ENCODE measurements at places on chromosomes 4 and X.

DNA sequence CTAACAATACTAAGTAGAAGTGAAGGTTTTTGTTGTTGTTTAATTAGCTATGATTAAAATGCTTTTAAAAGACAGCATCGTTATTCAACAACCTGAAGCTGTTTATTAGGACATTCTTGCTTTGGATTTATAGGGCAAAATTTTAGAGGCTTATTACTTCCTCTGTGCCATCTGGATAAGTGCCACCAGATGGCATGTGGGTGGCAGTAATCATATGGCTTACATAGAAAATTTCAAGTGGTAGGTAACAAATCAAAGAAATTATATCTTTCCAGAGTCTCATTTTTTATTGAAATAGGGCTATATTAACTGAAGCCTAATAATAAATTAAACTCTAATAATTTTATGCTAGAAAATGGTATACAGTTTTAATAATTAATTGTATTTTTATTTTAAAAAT is 83.3 kb upstream of the HTR2C start:
- no peak for DNase-seq

- DNase-seq = no peak
These were observed 106.2 kb upstream of the IL1RAPL2 start for GRCh38 chrX:104459796-104460195.

DNA sequence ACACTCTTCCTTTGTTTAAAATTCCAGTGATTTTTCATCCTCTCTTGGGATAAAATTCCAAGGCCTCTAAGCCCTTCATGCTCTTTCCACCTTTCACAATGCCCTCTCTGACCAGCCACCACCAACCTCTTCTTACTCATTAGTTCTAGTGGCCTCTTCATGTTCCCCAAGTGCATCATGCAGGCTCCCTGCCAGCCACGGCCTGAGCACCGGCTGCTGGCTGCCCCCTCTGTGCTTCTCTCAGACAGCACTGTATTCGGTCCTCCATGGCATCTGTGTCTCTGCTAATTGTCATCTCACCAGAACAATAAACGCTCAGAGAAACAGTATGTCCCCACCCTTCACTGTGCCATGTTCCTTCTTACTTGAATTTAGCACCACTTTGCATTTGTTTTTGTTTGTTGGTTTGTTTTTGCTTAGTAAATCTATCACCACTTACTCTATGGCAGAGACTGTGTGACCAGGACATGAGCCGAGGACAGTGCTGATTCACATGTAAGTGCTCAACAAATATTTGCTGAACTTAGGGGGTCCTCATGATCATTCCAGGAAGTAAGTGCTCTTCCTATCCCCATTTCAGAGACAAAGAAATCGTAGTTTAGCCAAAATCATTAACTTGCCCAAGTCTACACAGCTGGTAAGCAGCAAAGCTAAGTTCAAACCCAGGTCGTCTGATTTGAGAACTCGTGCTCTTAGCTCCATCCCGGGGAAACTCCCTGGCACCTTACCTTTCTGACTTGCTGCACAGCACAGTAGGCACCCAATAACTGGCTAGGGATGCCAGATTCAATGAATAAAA is 77.1 kb upstream of the UCP1 start:
- DNase-seq = no peak

GRCh38 chrX:87924619-87925018 is 407.0 kb downstream of the KLHL4 start:
- no peak for DNase-seq

GRCh38 chr4:7173841-7174449 is 18.4 kb upstream of the SORCS2 start:
- DNase-seq = no peak

- no peak for DNase-seq
These were observed 12.0 kb downstream of the AREG start for GRCh38 chr4:74456849-74457395.

GRCh38 chr4:10947898-10948297 is 263.3 kb upstream of the CLNK start:
- DNase-seq = no peak

DNA sequence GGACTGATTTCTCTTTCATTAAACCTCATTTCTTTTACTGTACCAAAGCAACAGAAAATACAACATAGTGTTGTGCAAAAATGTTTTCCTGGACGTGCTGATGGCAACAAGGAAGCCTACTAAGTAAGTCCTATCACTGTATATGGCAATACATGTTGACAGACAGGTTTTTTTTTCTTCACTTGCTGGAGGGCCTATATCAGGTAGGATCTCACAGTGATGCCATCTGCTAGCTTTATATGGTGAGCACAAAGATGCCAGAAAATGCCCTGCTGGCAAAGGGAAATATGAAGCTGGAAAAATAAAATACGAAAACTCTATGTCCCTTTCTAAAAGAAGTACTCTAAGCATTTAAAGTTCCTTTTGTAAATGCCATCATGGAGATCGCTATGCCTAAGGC is 119.0 kb upstream of the PDLIM3 start:
- DNase-seq = no peak

- no peak for DNase-seq
These were observed 19.7 kb downstream of the TRIM2 start for GRCh38 chr4:153223930-153224329.

DNA sequence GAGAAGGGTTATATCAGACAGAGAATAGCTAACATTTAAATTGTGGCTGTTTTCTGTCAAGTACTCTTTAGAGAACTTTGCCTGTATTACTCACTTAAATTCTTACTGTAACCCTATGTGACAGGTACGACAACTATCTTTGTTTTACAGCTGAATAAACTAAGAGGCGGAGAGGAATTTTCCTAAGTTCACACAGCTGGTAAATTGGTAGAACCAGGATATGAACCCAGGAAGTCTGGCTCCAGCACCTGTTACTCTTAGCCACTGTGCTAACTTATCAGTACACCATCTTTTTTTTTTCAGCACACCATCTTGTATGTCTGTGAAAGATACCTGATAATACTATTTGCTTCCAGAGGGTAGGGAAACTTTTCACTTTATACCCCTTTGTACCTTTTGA is 2.0 kb upstream of the SYP start:
- DNase-seq = no peak

GRCh38 chr4:40455340-40455902 is 120.3 kb downstream of the CHRNA9 start:
- no peak for DNase-seq

DNA sequence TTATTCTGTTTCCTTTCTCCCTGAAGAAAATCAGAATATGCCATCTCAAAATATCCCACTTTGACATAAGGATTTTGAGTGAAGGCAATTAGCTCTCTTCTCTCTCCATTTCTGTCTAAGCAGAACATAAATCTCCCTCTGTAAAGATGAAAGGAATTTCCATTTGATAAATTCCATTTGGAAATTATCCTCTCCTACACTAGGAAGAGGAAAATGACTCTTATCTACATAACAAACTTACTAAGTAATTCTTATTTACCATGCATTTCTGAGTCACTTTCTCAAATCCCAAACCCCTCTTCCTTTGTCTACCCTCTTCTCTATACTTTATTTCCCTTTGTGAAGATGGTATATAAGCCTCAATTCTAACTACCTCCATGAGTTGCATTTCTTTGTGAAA is 11.4 kb downstream of the TBCK start:
- no peak for DNase-seq

- DNase-seq = no peak
These were observed 286.8 kb upstream of the VCX3A start for GRCh38 chrX:6821730-6822129.

DNA sequence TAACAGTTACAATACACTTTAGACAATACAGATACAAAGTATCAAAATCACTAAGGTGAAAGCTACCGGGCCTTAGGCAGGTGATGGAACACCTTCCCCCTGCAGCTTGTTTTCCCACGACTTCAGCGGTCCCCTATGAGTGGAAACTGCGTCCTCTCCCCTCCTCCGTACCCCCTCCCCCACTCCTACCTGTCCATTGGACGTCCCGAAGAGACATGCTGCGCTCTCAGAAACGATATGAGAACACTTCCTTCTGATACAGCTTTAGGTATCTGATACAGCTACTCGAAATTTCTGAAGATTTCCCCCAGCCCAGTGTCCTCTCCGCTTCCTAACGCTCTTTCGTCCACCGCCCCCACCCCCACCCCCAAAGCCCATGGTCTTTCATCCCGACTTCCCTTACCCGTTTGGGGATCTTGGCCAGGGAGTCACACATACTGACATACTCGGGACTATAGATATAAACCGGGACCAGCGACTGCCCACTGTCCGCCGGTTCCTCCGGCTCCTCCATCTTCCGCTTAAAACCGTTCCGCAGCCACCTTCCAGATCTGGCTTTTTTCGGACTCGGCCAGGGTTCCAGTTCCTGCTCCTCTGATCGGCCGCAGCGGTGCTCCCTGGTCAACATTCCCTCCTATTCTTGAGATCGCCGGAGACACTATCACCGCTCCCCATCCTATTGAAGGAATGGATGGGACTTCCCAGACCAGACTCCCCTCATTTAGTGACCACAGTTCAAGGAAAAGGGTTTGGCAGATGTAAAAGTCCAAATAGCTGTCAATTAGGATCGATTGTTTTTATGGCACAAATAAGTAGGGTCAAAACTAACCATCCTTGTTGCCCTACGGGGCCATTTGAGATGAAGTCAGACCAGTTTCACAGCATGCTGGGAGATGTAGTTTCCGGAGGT is at the start of gene HDAC8:
TSS of gene HDAC8 (minus strand) at position 596 of the 910 bp plus-strand sequence. CDS start at position 514, 82 bp downstream.
- DNase-seq = peak; percentile 70

DNA sequence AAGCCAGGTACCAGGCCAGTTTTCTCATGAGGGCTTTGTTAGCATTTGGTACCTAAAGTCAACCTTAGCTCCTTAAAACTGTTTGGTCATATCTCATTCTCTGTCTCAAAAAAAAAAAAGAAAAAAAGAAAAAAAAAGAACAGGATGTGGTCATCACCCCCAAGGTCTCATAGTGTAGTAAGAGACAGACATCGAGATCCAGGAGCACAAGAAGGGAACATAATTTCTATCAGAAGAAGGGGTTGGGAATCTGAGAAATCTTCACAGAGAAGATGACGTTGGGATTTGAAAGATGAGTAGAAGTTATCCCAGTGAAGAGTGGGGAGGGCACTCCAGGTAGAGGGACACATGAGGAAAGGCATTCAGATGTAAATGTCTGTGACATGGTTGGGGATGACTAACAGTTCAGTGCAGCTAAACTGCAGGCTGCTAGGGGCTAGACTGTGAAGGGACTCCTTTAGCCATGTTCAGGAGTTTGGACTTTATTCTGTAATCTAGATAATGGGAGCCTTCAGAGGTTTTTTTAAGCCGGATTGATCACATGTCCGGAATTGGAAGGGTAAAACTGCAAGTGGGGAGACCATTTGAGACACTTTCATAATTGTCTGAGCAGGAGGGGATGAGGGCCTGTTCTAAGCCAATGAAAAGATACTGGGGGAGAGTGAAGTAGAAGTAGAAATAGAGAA is 26.9 kb upstream of the GJB1 start:
- peak; percentile 26 for DNase-seq

DNA sequence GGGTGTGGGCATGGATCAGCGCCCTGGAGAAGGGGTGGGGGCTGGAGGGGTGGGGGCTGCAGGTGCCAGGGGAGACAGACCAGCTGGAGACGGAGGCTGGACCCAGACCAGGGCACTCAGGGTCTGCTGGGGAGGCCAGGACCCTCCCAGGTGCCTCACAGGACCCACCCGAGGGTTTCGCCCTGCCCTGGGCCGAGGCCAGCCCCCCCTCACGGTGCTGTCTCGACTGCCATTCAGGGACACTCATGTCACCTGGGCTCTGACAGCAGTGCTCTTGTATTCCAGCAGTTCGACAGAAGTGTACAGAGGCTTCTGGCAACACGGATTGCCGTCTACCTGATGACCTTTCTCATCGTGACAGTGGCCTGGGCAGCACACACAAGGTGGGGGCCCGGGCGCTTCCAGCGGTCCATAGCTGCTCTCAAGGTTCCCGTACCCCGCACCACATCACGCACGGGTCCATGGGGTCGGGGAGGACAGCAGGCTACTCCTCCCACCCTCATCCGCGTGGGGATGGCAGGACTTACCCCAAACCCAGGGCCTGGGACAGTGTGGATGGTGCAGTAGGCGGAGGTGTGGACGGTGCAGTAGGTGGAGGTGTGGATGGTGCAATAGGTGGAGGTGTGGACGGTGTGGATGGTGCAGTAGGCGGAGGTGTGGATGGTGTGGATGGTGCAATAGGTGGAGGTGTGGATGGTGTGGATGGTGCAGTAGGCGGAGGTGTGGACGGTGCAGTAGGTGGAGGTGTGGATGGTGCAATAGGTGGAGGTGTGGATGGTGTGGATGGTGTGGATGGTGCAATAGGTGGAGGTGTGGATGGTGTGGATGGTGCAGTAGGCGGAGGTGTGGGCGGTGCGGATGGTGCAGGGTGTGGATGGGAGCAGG is 18.1 kb downstream of the TMEM175 start:
- no peak for DNase-seq

- no peak for DNase-seq
These were observed 10.1 kb downstream of the PITX2 start for GRCh38 chr4:110612631-110613269.

- DNase-seq = no peak
These were observed 767.5 kb upstream of the MAGEB2 start for GRCh38 chrX:29447867-29448266.

GRCh38 chr4:38867478-38868058 is at the start of gene FAM114A1:
TSS of gene FAM114A1 (plus strand) at chr4:38867806. CDS start at chr4:38878079, 10,273 bp downstream.
- peak; percentile 14 for DNase-seq

DNA sequence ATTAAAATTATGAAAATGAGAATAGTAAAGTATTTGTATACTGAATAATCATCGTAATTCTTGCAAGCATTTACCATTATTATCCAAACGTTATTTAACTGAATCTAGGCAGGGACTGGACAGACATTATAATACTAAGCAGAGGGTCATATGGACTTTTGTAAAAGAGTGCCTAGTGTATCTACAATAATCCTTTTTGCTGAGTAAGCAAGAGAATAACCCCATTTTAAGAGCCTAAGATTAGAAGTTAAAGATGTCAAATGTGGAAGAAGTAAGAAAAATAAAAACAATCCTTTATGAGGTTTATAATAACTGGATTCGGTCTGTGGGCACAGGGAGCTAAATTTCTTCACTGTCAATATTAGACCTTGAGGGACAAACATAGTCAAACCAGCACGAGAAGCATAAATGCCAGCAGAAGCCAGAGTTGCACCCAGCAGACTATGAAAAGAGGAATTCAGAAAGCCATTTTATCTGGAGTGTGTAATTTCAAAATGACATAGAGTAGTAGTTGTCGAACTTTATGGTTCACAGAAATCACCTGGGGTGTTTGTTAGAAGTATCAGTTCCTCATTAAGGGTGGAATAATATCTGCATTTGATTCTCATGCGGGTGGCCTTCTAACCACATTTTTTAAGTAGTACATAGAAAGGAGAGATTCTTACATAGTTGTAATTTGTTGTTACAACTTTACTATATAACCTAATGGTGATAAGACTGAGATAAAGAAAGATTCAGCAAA is 39.7 kb upstream of the DCLK2 start:
- no peak for DNase-seq
